T1000 (cell line): ENCODE measurements at places on chromosomes 5 and 9.

DNA sequence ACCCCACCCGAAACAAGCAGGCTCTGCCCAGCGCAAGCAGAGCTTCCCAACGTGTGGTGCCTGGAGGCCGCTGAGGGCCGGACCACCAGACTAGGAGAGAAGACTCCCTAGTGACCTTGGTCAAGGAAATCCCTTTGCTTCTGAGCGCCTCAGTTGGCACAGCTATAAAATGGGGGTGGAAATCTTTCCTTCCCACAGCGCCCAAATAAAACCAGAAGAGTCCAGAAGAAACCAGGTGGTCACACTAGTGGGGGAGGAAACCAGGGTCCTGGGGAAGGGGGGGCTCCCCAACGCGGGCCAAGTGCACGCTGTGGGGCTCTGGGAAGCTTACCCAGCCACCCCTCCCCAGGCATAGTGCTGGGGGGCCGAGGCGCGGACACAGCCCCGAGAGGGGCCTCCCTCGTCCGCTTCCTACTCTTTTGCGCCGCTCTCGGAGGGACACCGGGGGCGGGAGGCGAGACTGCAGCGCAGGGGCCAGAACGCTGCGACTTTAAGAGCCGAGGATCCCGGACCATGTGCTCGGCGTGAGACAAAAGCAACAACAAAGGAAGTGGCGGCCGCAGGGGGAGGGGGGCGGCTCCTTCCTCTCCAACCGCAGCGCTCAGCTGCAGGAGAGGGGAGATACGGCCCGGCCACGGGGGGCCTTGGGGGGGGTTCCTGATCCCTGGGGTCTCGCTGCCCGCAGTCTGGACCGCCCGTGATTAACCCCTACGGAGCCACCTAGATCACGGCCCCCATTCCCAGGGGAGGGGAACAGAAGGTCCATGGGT, 885 bp downstream of the RNF44 start:
- peak; percentile 25 for DNase-seq

GRCh38 chr5:147432323-147432722, 77.5 kb downstream of the DPYSL3 start:
- DNase-seq, result no peak

DNA sequence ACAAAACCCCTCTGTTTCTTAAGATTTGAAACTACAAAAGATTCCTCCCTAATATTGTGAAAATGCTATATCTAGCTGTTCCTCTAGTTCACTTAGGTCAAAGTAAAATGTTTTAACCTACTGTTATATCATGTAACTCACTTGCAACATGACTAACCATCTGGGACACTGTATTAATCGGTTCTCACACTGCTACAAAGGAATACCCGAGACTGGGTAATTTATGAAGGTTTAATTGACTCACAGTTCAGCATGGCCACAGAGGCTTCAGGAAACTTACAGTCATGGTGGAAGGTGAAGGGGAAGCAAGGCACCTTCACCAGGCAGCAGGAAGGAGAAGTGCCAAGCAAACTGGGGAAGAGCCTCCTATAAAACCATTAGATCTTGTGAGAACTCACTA, 34.7 kb downstream of the DIMT1 start:
- no peak for DNase-seq

GRCh38 chr9:84773022-84773421, 103.5 kb downstream of the NTRK2 start:
- DNase-seq, result no peak

GRCh38 chr9:33297432-33297831, 7.1 kb downstream of the NFX1 start:
- DNase-seq, result no peak

DNA sequence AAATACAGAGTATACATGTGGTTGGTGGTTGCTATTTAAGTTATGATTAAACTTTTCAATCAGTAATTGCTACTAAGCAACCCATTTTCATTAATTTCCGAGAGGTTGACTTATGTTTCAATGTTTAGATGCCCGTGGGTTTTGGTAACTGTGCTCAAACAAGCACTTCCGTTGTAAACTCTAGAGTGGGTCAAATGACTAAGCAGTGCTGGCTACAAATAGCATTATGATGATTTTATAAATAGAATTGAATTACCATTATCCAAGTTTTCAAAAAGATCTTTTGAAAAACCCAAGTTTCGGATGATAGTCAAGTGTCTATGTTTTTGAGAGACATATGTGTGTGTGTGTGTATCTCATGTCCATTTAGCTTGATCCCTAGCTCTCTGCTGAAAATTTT, 2369.4 kb upstream of the ACO1 start:
- DNase-seq, result no peak

- DNase-seq, result no peak
These were observed 1314.1 kb upstream of the CDH6 start for GRCh38 chr5:29879401-29879800.

- no peak for DNase-seq
These were observed 114.6 kb upstream of the LRRTM2 start for GRCh38 chr5:138989720-138990119.

DNA sequence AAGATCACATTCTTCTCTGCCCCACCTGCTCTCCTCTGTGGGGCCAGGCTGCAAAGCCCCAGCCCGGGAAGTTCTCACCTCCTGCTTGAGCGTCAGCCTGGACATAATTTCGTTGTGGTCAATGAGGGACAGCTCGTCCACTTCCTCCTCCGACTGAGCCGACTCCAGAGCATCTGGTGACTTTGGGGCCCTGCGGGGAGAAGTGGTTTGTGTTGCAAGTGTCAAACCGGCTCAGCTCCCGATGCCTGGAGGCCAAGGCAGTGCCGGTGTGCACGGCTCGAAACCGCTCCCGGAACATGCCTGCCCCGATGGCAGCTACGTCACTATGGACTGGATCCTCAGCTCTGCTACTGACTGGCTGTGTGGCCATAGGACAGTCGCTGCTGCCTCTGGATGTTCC, 52.8 kb downstream of the PRRT1B start:
- DNase-seq, result no peak

- no peak for DNase-seq
These were observed 93.3 kb upstream of the CD180 start for GRCh38 chr5:67289763-67290521.

GRCh38 chr9:14935964-14936363, 25.7 kb upstream of the FREM1 start:
- no peak for DNase-seq

GRCh38 chr9:127173063-127173462, 50.6 kb upstream of the ANGPTL2 start:
- no peak for DNase-seq

- DNase-seq, result no peak
These were observed 19.5 kb upstream of the TTC33 start for GRCh38 chr5:40775085-40775845.

- DNase-seq, result no peak
These were observed 8.2 kb downstream of the COL27A1 start for GRCh38 chr9:114163517-114163951.

DNA sequence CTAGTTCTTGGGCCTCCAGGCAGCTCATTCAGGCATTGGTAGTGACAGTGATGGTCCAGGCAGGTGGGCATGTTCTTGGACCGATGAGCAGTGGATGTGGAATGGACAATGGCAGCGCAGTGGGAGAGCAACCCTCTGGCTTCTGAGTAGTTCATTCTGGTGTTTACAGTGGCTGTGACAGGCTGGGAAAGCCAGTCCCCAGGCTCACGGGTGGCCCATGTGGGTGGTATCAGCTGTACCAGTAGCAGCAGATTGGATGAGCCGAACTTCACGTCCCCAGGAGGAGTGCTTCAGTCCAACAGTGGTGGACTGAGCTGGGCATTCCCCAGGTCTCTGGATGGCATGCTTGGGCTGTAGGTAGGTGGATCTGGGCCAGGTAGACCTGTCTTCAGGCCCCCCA, 515.6 kb upstream of the ACO1 start:
- DNase-seq, result no peak

DNA sequence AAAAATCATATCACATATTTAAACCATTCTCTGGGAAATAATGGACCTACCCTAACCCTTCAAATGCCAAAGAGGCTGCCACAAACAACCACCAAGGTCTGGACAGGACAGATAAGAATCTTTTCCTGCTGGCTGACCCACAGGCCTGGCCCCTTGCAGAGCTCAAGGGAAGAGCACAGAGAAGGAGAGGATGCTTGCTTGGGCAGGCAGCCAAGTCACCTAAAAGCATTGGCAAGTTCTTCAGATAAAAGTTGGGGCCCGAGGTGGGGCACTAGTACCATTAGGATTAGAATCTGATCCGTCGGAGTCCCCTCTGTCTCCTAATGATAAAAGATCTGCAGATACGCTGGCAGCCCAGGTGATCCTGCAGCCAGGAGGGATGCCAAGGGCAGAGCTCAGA, 176.6 kb downstream of the GABBR2 start:
- DNase-seq, result no peak

DNA sequence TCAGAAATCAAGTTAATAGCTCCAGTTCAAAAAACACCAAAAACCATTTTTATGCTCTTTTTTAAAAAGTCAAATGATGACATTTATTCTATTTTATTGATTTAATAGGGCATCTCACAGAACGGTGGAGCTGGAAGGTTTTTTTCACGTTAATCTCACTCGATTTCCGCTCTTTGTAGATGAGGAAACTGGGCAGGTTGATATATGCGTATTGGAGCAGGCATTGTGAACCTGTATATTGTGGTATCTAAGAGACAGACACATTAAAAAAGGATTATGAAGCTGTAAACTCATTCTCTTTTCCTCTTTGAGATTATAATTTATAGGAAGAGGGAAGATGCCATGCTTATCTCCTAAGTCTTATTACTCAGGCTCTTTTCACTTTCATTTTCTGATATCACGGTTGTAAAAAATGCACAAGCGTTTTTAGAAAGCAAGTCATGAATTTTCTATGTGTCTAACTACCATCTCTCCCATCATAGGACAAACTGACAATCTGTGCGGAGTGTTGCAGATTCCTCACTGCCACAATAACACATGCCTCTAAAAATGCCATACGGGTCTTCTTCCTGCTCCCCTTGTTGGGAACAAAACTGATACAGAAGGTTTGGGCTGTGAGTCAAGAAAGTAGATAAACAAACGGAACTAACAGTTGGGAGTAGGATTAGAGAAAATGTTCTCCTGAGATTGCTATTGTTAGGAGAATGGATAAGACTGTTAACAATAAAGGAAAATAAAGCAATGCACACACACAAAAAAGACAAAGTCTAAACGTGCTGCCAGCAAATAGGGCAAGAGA, 1997.7 kb downstream of the MAT2B start:
- no peak for DNase-seq

DNA sequence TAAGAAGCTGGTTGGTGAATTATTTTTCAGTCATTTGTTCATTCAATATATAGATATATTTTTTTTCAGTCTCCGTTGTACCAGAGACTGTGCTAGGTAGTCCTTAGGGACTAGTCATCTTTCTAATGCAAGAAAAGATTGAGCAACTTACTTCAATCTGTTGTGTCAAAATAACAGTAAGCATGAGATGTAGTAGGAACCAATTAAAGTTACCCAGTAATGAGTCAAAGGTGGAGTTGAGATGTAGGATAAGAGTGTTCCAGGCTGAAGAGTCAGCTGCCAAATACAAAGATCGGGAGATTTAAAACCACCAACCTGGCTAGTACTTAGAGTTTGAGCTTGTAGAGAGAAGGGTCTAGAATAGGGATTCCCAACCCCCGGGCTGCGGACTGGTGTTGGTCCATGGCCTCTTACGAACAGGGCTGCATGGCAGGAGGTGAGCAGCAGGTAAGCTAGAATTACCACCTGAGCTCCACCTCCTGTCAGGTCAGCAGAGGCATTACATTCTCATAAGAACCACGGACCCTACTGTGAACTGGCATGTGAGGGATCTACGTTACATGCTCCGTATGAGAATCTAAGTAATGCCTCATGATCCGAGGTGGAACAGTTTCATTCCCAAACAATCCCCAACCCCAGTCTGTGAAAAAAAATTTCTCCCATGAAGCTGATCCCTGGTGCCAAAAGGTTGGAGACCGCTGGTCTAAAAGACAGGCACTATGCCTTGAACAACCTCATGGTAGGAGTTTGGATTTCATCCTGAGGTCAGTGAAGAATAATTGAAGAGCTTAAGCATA, 1241.5 kb upstream of the WWC1 start:
- no peak for DNase-seq

- DNase-seq, result no peak
These were observed 22.0 kb upstream of the GNAQ start for GRCh38 chr9:78053627-78054026.

DNA sequence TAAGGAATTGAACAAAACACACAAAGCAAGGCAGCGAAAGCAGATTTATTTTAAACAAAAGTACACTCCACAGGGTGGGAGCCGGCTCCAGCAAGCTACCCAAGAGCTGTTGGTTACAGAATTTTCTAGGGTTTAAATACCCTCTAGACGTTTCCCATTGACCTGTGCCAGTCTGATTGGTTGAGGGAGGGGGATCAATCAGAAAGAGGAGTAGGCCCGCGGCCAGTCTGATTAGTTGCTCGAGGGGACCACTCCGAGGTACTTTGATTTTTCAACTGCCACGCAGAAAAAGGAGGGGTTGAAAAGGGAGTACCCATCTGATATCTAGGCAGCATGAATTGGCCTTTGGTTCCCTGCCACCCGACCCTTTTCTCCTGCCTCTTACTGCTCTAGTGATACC, 998 bp downstream of the SRP19 start:
- DNase-seq, result no peak

DNA sequence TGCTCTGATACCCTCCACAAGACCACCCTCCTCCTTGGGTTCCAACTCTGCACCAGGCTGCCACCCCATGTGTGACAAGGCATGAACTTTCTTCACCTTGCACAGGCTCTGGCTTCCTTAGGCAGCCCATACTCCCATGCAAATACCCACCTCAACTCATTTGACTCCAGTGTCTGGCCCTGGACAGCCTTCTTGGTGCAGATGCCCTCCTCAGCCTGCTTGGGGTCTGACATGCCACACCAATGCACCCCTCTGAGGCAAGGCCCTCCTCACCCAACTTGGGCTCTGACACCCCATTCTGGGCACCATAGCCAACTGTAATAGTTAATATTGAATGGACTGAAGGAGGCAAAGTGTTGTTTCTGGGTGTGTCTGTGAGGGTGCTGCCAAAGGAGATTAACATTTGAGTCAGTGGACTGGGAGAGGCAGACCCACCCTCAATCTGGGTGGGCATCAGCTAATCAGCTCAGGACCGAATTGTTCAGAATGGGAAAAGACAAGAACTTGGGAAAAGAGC, 115.0 kb upstream of the EPB41L4A start:
- DNase-seq, result no peak

DNA sequence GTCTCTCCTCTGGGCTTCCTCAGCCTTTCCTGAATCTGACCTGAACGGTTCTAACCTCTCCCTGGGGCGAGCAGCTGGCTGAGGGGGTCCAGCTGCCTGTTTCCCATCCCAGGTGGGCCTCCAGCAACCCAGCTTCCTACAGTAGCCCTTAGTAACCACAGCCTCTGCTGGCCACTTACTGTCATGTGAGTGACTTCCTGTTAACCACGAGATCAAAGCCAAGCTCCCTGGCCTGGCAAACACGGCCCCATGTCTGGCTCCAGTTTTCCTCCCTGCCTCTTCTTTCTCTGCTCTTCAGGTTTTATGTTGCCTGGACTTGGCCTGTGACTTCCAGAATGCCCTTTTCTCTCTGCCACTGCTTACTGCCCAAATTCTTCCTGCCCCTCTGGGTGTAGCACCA, 47.2 kb upstream of the DAB2IP start:
- DNase-seq, result no peak

GRCh38 chr5:151706906-151707305, 20.2 kb upstream of the SPARC start:
- no peak for DNase-seq

- no peak for DNase-seq
These were observed 60.0 kb downstream of the RAB14 start for GRCh38 chr9:121141706-121142105.

GRCh38 chr5:140298183-140298601, 4.7 kb downstream of the PFDN1 start:
- no peak for DNase-seq

GRCh38 chr9:79945016-79945415, 373.3 kb downstream of the TLE4 start:
- no peak for DNase-seq

GRCh38 chr9:86669422-86669821, 277.9 kb downstream of the GAS1 start:
- DNase-seq, result no peak
